Kidney capillary endothelial cell (primary cell): ENCODE measurements at places on chromosomes 3 and 15.
A peak's percentile ranks its signal among the peaks of the same experiment; 100 is the strongest.

DNA sequence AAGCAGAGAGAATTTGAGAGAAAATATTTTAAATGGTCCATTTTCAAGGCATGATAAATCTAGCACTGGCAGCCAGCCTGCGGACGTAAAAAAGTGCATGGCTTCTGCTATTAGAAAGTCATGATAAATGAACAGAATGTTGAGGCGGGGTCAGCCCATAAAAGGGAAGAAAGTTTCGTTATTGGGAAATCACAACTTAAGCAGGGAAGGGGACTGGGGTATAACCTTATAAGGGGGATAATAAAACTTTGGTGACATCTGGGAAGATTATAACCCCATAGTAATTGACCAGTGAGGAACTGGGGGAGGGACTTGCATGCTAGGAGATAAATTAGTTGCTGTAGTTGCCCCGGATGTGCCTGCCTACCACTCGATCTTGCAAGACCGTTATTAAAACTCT lies 88.4 kb upstream of the PLSCR4 start:
- no peak for DNase-seq

- no peak for DNase-seq
These were observed 138.0 kb downstream of the DTWD1 start for GRCh38 chr15:49758856-49759255.

DNA sequence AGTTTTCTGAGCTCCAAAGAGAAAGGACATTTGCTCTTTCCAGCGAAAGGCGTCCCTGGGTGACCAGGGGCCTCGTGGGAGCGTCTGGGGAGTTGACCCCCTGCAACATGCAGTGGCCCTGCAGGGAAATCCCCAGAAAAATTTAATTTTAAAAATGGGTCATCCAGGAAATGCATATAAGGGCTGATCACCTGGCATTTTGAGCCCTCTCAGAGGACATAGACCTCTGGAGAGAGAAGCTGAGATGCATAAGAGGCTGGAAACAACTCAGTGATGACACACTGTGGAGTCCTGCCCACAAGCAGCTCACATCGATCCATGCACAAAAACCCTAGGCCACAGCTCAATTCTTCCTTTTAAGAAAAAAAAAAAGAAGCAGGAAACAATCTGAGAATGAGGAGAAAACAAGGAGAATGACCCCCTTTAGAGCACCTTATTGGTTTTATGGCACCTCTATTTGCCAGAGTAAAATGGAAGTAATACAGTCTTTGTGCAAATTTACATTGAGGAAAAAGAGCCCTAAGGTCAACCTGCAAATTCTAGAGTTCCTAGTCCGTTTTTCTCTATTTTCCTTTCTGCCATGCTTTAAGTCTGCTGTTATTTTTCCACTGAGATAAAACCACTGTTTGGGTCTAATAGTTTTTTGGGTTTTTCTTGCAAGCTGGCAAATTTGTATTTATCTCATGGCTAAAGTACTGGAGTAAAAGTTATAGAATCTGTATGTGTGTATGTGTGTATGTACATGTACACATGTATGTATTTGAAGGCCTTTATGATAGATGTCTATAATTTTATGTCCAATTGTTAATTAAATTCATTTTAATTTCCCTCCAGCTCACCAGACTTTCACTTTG lies 6.9 kb upstream of the BDH1 start:
- no peak for DNase-seq

DNA sequence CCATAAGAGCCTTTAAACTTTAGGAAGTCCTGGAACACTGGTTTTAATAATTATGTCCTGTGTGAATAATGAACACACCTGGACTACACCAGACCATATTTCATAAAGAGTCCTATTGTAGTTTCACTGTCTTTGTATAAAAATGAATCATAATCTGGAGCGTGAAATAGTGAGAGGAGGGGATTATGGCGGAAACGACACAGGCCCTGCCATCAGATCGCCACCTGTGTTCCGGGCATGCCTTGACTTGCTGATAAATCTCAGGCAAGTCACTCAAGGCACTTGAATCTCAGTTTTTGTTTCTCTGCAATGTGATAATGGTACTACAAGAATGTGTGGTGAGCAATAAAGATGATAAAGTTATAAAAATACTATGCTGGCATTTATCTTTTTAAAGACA lies 995.5 kb downstream of the MCTP2 start:
- no peak for DNase-seq

- peak; percentile 16 for DNase-seq
These were observed 27.9 kb upstream of the SLC6A1 start for GRCh38 chr3:10964537-10965167.

DNA sequence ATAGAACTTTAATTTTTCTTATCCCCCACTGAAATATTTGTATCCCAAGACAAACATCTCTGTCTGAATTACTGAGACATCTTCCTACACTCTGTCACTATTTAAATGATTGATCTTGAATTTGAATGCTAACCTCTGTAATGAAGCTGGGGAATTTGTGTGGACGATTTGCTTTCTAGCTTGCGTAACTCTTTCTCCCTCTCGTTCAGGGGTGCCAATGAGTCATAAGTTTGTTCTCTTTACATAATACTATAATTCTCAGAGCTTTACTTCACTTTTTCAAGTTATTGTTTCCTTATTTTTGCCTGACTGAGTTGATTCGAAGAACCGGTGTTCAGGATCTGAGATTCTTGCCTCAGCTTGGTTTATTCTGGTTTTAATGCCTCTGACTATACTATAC lies 783.3 kb upstream of the CADM2 start:
- no peak for DNase-seq

- no peak for DNase-seq
These were observed 529.8 kb downstream of the MAGI1 start for GRCh38 chr3:65508750-65509422.

GRCh38 chr15:101280007-101280406 lies 2.7 kb upstream of the SELENOS start:
- DNase-seq = no peak

- no peak for DNase-seq
These were observed 6.6 kb downstream of the VWA5B2 start for GRCh38 chr3:184236033-184236410.

- DNase-seq = no peak
These were observed 106.5 kb upstream of the ADPGK start for GRCh38 chr15:72890043-72890442.

DNA sequence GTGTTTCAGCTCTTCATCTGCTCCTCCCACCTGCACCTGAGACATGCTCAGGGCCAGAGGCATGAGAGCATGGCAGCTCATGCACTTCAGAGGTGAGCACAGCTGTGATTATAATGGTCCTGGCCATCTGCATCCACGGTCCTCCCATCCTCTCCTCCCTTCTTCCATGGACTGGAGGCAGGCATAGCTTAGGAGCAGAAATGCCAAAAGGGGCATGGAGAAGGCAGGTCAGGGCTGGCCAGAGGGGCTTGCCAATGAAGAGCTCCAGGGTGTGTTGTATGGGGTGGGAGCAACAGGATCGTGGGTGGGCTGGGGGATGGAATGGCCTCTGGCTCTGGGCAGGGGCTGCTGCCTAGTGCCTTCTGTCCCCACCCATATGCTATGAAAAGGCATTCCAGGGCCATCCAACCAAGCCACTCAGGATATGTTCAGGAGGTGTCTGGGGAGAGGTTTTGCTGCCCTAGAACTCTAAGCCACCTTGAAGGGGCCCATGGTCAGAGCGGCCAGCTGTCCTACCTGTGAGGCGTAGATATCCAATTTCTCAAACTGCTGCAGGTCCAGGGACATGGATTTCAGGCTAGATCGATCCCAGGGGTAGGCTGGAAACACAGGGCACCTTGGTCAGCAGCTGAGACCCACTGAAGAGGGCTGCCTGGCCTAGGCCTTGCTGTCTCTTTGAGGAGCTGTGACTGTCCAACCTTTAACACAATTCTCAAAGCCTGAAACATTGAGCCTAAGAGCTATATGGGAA lies 26.1 kb downstream of the KY start:
- DNase-seq = no peak

DNA sequence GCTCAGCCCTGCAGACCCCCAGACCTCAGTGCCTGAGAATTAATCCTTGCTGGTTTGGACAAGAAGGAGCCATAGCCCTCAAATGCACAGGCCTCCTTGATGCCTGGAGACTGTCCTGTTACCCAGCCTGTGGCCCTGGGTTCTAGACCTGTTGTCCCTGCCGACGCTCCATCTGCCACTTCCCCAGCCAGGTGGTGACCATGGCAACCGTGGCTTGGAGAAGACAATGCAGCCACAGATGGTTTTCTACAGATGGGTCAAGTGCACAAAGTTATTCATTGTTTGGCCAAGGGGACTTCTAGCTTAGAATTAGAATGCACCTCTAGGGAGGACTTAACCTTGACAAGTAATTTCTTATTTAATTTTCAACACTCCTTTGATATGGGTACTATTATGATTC lies 297.1 kb downstream of the UACA start:
- no peak for DNase-seq

DNA sequence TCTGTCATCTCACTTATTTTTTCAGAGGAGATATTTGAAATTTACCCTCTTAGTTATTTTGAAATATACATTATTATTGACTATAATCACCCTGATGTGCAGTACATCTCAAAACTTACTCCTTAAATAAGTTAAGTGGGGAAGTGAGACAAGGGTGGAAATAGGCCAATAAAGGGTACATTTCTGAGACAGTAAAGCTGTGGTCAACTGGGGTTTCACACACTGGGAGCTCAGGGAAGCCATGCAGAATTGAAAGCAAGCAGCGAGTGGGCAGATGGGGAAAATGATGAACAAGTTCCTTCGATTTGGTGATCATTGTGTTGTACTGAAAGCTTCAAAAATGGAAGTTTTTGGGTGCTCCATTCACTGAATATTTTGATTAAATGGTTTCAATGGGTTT lies 21.6 kb upstream of the MOBP start:
- no peak for DNase-seq

- no peak for DNase-seq
These were observed 761.3 kb upstream of the GRM7 start for GRCh38 chr3:6099458-6100075.

GRCh38 chr3:13086531-13086981 lies 13.3 kb upstream of the IQSEC1 start:
- no peak for DNase-seq

DNA sequence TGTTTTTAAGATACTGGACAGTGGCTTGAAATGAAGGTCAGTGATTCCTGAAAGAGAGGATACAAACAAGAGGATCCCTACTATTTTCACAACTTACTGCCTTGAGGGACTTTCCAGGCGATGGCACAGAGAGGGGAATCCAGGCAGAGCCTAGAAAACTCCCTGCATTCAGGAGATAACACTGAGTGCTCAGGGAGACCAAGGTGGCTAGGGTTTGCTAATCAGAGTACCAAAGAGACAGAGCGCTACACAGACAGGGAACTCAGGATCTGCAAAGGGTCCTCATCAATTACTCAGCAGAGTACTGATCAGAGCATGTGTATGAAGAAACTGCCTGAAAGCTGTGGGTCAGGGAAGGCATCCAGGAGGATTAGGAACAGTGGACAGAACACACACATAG lies 11.7 kb upstream of the MRPS22 start:
- DNase-seq = no peak

GRCh38 chr15:69402816-69403215 lies 11.3 kb upstream of the KIF23 start:
- DNase-seq = no peak
